ENCODE measurements at places on chromosomes 6 and 20. TPM values are rescaled to one million over a fixed set of nuclear protein-coding genes. Genes with fewer than 3 reads are reported as not detected.
A peak's percentile ranks its signal among the peaks of the same experiment; 100 is the strongest.

- no peak overlapping the region for H3K4me3 ChIP-seq
- no peaks in the 10 kb centered on the region for H3K27me3 ChIP-seq
- H3K36me3 ChIP-seq, result peaks cover 18% of the 10 kb centered on the region
- no peaks in the 10 kb centered on the region for H3K4me1 ChIP-seq
- no peak for DNase-seq
Observed at GRCh38 chr20:25269833-25270170, 21.9 kb downstream of the PYGB start.

DNA sequence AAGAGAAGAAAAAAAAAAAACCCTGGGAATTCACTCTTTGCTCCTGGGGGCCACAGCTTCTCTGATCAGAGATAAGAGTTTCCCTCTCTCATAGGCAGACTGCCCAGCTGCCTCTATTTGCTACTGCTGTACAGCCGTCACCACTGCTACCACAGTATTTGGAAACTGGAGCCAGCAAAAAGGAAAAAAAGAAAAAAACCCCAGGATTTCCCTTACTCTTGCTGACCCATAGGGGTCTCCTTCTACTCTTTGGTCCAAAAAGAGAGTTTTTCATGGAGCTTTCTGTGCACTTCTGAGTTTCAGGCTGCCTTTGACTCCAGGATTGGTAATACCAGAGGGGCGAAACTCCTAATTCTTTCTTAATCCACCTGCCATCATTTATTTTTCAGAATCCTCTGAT, 89.7 kb downstream of the MDGA1 start:
- H3K4me1 ChIP-seq, result no peaks in the 10 kb centered on the region
- no peak for DNase-seq
- H3K27ac ChIP-seq, result no peak overlapping the region
- H3K4me3 ChIP-seq, result no peak overlapping the region
- no peaks in the 10 kb centered on the region for H3K36me3 ChIP-seq

DNA sequence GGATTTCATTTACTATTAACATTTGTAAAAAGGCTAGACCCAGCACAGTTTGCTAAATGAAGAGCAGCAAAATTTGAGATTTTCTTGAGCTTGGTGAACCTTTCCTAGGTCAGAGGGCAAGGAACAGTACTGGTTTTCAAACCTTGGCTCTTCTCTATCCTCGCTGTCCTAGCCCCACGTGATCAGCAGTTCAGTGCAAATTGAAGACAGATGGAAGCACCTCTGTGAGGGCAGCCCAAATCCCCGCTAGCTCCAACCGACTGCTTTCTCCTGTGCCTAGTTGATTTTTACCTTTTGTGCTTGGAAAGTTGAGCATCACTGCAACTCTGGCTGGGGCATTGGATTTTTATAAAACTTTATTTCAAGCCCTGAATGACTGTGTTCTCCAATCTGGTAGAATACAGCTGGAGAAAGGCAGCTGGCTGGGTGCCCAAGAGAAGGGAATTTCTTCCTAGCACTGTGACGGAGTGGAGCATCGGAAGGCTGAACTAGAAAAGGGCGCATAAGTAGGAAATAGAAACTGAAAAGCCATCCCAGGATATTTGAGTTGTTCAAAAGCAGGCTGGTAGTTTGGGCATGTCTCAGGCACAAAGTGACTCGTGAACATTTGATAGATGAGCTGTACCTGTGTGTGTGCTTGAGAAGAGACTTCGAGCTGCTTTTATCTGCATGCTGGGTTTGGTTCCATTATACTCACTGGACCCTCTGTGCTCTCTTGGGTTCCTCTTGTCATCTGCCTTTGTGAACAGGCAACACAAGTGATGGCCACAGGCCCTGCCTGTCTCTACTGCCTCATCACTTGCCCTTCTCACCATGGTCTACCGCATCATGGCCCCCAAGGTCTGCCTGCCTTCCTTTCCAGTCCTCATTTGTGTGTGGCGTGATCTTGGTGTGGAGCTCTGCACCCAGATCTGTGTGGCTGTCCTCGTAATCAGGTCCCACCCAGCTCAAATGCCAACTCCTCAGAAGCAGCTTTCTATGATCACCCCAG, 2.3 kb downstream of the RNF114 start:
- no peaks in the 10 kb centered on the region for H3K27me3 ChIP-seq
- H3K27ac ChIP-seq, result peak overlapping the region; percentile 95
- peaks cover 4% of the 10 kb centered on the region for H3K36me3 ChIP-seq
- H3K4me3 ChIP-seq, result peak overlapping the region; percentile 90
- no peak for DNase-seq

DNA sequence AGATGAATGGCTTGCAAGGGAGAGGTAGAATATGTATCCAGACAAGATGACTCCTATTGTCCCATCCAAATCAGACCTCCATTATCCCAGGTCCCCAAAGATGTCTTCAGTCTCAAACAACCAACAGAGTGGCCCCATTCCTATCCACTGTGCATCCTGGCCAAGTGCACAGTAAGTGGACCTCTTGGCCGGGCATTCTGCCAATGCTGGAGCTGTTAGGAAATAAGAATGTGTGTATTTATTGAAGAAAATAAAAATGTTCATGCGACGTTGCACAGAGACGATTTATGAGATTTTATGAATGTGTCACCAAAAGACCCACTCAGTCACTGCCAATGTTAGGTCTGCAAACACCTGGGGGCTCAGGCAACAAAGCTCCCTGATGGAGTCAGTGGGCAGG, 196.0 kb downstream of the MAFB start:
- no peaks in the 10 kb centered on the region for H3K4me1 ChIP-seq
- H3K36me3 ChIP-seq, result no peaks in the 10 kb centered on the region
- H3K27me3 ChIP-seq, result no peaks in the 10 kb centered on the region
- H3K4me3 ChIP-seq, result no peak overlapping the region

GRCh38 chr6:16602035-16602434, 159.2 kb downstream of the ATXN1 start:
- no peak overlapping the region for H3K27ac ChIP-seq
- H3K4me1 ChIP-seq, result no peaks in the 10 kb centered on the region
- H3K27me3 ChIP-seq, result no peaks in the 10 kb centered on the region
- no peak overlapping the region for H3K4me3 ChIP-seq
- DNase-seq, result no peak
- H3K36me3 ChIP-seq, result no peaks in the 10 kb centered on the region

GRCh38 chr20:35447082-35447789, 8.2 kb upstream of the CEP250 start:
- peak; percentile 87 for DNase-seq
- peaks cover 3% of the 10 kb centered on the region for H3K4me1 ChIP-seq
- H3K4me3 ChIP-seq, result peak overlapping the region; percentile 53
- no peaks in the 10 kb centered on the region for H3K27me3 ChIP-seq
- H3K27ac ChIP-seq, result no peak overlapping the region
- no peaks in the 10 kb centered on the region for H3K36me3 ChIP-seq

DNA sequence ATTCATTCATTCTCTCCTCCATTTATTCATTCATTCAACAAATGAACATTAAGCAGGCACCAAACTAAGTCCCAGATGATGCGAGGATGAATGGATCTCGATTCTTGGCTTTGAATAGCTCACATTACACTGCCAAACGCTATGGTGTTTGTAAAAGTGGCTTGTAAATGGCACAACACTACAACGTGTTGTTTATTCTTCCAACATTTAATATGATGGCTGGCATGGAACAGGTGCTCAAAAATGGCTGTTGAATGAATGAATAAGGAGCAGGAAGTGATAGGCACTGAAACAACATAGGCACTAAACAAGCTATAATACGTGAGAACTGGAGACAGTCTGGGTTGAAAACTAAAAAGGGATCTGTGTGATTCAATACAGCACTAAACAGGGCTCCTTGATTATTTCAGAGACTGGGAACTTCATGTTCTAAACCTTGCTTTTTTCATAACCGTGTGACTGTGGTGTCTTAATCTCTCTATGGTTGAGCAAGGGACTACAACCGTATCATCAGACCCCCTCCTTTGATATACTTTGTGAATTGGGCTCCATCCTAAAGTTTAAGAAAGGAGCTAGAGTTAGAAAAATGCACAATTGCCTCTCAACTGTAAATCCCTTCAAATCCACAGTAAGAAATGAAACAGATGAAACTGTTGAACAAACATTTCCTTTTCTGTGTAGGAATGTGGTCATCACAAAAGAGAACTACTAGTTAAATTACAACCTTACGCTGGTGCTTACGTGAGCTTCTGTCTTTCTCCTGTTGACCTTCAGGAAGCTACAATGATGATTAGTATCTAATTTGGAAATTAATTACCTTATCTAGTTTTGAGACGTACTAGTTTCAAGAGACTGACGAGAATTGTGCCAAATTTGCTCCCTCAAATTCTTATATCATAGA, 16.9 kb upstream of the SLC16A10 start:
- H3K27ac ChIP-seq, result no peak overlapping the region
- no peak overlapping the region for H3K4me3 ChIP-seq
- no peaks in the 10 kb centered on the region for H3K4me1 ChIP-seq
- no peak for DNase-seq
- no peaks in the 10 kb centered on the region for H3K36me3 ChIP-seq
- H3K27me3 ChIP-seq, result no peaks in the 10 kb centered on the region

DNA sequence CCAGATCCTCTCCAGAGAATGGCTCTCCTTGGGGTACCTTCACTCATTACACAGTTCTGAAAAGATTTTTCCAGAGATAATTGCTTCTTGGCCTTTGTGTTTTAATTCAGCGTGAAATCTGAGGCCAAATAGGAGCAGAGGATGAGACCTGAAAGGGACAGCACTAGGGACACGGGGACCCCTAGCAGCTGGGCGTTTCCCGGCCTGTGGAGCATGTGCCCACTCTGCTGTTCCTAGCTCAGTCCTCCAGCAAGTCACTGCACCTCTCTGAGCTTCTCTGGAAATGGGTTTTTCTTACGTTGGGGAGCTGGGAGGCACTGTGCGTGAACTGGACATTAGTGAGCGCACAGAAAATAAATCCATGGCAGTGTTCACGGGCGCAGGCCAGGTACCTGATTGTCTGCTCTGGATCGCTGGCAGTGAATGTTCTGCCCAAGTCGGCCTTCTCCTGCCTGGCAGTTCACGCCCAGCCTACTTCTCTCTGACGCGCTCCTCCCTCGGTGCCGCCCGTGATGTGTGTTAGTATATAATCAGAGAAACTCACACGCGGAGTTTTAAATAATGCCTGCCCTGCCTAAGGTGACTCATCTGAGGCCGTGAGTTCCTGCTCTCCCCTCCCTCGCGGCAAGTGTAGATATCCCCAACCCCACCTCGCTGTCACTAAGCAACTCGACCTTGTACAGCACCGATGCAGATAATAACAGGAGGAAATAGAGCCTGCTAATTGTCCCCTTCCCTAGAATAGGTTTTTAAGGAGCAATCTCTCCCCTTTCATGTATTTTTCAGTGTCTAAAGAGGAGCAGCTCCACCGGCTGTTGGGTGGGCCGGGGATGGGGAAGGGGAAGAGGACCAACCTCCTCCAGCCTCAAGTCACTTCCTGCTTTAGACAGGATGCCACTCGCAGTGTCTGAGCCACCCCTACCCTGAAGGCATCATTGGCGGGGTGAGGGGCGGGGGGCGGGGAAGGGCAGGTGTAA, 2.7 kb upstream of the TUBB2A start:
- no peak overlapping the region for H3K4me3 ChIP-seq
- peak overlapping the region; percentile 71 for H3K27ac ChIP-seq
- peak; percentile 66 for DNase-seq
- H3K4me1 ChIP-seq, result peaks cover 22% of the 10 kb centered on the region
- no peaks in the 10 kb centered on the region for H3K36me3 ChIP-seq
- H3K27me3 ChIP-seq, result no peaks in the 10 kb centered on the region

DNA sequence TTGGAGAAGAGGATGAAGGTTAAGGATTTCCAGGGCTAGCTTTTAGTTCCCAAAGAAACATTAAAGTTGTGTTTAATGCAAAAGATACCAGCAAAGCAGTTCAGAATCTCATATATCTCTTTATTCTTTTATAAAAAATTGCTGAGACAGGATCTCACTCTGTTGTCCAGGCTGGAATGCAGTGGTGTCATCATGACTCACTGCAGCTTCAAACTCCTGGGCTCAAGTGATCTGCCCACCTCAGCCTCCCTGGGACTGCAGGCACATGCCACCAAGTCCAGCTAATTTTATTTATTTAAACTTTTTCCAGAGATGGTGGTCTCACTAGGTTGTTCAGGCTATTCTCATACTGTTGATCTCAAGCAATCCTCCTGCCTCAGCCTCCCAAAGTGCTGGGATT, 41.1 kb upstream of the CAP2 start:
- no peak for DNase-seq
- H3K27ac ChIP-seq, result no peak overlapping the region
- H3K36me3 ChIP-seq, result no peaks in the 10 kb centered on the region
- H3K4me3 ChIP-seq, result no peak overlapping the region
- H3K4me1 ChIP-seq, result no peaks in the 10 kb centered on the region
- H3K27me3 ChIP-seq, result no peaks in the 10 kb centered on the region

DNA sequence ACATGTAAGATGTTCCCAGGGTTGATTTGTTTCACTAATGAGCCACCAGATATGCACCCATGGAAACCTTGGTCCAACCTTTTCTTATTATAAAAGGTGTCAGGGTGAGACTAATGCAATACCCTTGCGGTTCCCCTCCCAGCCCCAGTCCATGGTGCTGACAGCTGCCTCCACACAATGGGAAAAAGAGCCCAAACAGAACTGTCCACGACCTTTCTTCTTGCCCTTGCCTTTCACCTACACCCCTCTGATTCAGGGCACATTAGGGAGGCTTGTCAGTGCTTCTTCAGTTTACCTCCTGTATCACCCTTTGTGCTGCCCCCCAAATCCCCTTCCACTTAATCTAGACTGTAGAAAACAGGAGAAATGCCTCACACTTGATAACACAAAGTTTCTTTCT, 352.7 kb upstream of the CDH4 start:
- no peak overlapping the region for H3K4me3 ChIP-seq
- no peaks in the 10 kb centered on the region for H3K4me1 ChIP-seq
- H3K27me3 ChIP-seq, result no peaks in the 10 kb centered on the region
- no peak overlapping the region for H3K27ac ChIP-seq

DNA sequence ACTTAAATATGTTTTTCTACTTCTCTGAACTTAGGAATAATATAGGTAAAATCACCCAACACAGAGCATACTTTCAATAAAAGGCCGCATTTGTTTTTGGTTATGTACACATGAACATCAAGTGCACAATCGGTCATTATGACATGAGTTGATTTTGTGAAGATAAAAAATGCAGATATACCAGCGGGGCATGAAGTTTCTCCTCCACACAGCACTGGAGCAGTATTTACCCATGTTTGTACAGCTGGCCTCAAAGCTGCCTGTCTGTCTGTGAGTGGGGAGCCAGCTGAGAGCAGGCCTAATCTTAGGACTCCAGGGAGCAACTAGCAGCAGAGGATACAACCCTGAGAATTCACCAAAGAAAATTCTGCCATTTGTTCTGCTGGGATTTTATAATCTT, 206.5 kb downstream of the TPBG start:
- no peaks in the 10 kb centered on the region for H3K27me3 ChIP-seq
- DNase-seq, result no peak
- H3K36me3 ChIP-seq, result no peaks in the 10 kb centered on the region
- no peaks in the 10 kb centered on the region for H3K4me1 ChIP-seq
- H3K4me3 ChIP-seq, result no peak overlapping the region

GRCh38 chr6:113921299-113921904, 49.5 kb downstream of the HDAC2 start:
- H3K4me1 ChIP-seq, result no peaks in the 10 kb centered on the region
- H3K36me3 ChIP-seq, result no peaks in the 10 kb centered on the region
- no peak overlapping the region for H3K4me3 ChIP-seq

- DNase-seq, result no peak
- no peaks in the 10 kb centered on the region for H3K27me3 ChIP-seq
- H3K4me3 ChIP-seq, result no peak overlapping the region
- no peak overlapping the region for H3K27ac ChIP-seq
- no peaks in the 10 kb centered on the region for H3K4me1 ChIP-seq
Observed at GRCh38 chr6:125524356-125524755, 222.6 kb upstream of the HDDC2 start.

- no peaks in the 10 kb centered on the region for H3K36me3 ChIP-seq
- H3K27me3 ChIP-seq, result no peaks in the 10 kb centered on the region
- no peak overlapping the region for H3K4me3 ChIP-seq
- H3K27ac ChIP-seq, result no peak overlapping the region
- DNase-seq, result no peak
Observed at GRCh38 chr20:17568972-17569521, 828 bp upstream of the DSTN start.

CCN2 gene
- total RNA-seq, result not detected

PROKR2 gene
- not detected for total RNA-seq

MUC21 gene
- not detected for total RNA-seq

PDE7B gene
- total RNA-seq, result 15.5 TPM

TREM2 gene
- 3.1 TPM for total RNA-seq
